ENCODE measurements at places on chromosomes 5 and 9.

DNA sequence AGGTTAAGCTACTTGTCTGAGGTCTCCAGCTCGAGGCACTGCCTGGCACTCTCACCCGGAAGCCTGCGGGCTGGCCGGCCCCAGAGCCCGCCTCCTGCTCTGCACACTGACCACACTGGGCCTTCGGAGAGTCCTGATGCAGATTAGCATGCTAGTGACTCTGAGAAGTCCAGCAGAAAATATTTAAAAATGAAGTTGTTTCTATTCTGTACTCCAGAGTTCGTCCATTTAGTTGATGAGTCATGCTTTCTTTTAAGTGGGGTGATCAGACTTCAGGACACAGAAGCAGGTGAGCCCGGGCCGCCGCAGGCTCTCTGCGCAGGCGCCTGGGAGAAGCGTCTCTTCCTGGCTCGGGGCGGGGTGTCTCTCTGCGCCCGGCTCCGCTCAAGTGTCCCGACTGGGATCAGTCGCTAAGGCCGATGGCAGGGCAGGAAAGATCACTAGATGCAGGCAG, 32.5 kb downstream of the FAM240B start:
- DNase-seq = peak; percentile 4

- DNase-seq = no peak
Observed at GRCh38 chr9:68802525-68803015, 97.5 kb downstream of the PIP5K1B start.

- no peak for DNase-seq
Observed at GRCh38 chr5:151191661-151192060, 32.2 kb downstream of the CCDC69 start.

DNA sequence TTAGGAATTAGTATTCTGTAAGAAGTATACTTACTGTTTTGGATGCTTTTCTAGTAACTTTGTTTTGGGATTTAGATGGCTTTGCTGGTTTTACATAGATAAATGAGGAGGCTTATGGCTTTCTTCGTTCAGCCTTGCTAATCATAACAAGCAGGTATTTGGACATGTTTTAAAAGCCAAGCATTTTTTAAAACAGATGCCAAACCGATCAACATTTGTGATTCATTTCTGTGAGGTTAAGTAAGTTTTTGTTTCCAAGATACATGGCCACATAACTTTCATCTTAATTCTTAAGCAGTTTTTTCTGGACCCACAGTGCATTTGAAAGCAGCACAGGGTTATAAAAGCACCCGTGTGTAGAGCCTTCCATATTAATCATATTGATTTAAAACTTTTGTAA, 21.7 kb downstream of the TARS1 start:
- no peak for DNase-seq

- no peak for DNase-seq
Observed at GRCh38 chr9:103802068-103802467, 292.0 kb upstream of the SMC2 start.

GRCh38 chr5:133201310-133201709, 149.5 kb downstream of the HSPA4 start:
- DNase-seq = no peak

All from T-helper 9 cell (primary cell).